Liver (tissue), 10 donors: ENCODE measurements at places on chromosomes 5 and 9. TPM values are rescaled to one million over a fixed set of nuclear protein-coding genes. Genes with fewer than 3 reads are reported as not detected.

CYLC2 gene
- total RNA-seq: not detected

GABRA1 gene
- not detected for total RNA-seq

IL9 gene
- not detected for total RNA-seq

C5orf58 gene
- not detected for total RNA-seq

CDC20B gene
- 0.28 TPM for total RNA-seq

CXCL14 gene
- 2.7 TPM for total RNA-seq
